Osteoblast (primary cell): ENCODE measurements at places on chromosomes 2 and 18. TPM values are rescaled to one million over a fixed set of nuclear protein-coding genes. Genes with fewer than 3 reads are reported as not detected.

DNA sequence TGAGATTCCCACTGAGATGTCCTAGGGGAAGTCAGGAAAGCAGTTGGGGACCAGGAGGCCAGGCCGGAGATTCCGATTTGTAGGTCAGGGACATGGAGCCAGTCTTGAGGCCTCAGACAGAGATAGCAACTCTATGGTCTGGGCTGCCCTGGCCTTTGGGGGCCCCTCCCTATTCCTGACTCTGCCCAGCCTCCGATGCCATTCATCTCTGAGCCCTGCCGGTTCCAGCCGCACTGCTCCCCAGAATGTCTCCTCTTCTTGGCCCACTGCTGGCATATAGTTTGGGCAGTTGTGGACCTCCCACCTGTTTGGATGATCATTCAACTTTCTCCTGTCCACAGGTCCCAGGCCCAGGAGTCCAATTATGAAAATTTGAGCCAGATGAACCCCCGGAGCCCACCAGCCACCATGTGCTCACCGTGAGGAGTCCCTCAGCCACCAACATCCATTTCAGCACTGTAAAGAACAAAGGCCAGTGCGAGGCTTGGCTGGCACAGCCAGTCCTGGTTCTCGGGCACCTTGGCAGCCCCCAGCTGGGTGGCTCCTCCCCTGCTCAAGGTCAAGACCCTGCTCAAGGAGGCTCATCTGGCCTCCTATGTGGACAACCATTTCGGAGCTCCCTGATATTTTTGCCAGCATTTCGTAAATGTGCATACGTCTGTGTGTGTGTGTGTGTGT, 16.4 kb downstream of the SIGLEC15 start:
- H3K27me3 ChIP-seq = no peaks in the 10 kb centered on the region
- H3K36me3 ChIP-seq = no peaks in the 10 kb centered on the region
- no peak overlapping the region for H3K4me3 ChIP-seq
- H3K27ac ChIP-seq = no peak overlapping the region

- DNase-seq = no peak
- no peaks in the 10 kb centered on the region for H3K36me3 ChIP-seq
- no peaks in the 10 kb centered on the region for H3K27me3 ChIP-seq
Observed at GRCh38 chr2:11746807-11747459, 501 bp downstream of the LPIN1 start.

APOB gene
- total RNA-seq = under 0.01 TPM in 2 replicates

RAB27B gene
- 55.7 and 99.0 TPM in 2 replicates for total RNA-seq

MOGAT1 gene
- not detected in 2 replicates for total RNA-seq

ALPG gene
- not detected in 2 replicates for total RNA-seq
